Mesothelial cell of epicardium (in vitro differentiated cells): ENCODE measurements at places on chromosomes 2 and 18. TPM values are rescaled to one million over a fixed set of nuclear protein-coding genes. Genes with fewer than 3 reads are reported as not detected.
A peak's percentile ranks its signal among the peaks of the same experiment; 100 is the strongest.

DNA sequence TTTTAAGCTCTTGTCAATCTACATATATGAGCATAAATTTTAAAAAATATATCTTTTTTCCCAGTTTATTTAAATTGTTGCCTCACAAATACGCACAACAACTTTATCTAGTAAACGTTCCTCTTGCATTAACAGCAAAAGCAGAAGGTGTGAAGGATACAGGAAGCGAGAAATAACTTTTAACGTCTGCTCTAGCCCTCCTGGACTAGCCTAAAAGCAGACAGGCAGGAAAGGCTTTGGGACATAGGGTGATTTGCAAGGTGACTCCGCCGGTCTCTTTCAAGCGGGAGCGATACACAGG lies 434 bp upstream of the DUSP19 start:
- no peaks in the 10 kb centered on the region for H3K36me3 ChIP-seq
- peaks cover 7% of the 10 kb centered on the region for H3K4me1 ChIP-seq
- H3K27me3 ChIP-seq, result no peaks in the 10 kb centered on the region
- DNase-seq, result no peak

DNA sequence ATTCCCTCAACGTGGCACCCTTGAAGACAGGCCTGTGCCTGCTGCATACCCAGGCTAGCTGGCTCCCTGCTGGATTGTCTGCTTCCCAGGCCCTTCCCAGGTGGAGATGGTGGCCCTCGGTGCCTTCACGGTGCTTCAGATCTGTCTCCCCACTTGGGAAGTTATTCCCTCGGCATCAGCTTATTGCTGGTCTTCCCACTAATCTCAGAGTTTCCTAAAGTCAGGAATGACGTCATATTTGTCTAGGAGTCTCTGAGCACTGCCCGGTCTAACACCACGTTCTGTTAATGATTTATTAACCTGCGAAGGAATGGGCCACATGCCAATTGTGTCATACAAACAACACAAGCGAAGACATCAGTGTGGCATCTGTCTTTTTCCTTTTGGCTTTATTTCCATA lies 269.8 kb upstream of the ID2 start:
- H3K4me3 ChIP-seq, result no peak overlapping the region
- H3K27ac ChIP-seq, result peak overlapping the region; percentile 44
- peaks cover 24% of the 10 kb centered on the region for H3K4me1 ChIP-seq

GRCh38 chr2:38835015-38835601 lies 40.6 kb downstream of the DHX57 start:
- H3K4me1 ChIP-seq, result no peaks in the 10 kb centered on the region
- H3K36me3 ChIP-seq, result peaks cover 26% of the 10 kb centered on the region
- DNase-seq, result no peak
- no peaks in the 10 kb centered on the region for H3K27me3 ChIP-seq
- no peak overlapping the region for H3K4me3 ChIP-seq
- no peak overlapping the region for H3K27ac ChIP-seq

DNA sequence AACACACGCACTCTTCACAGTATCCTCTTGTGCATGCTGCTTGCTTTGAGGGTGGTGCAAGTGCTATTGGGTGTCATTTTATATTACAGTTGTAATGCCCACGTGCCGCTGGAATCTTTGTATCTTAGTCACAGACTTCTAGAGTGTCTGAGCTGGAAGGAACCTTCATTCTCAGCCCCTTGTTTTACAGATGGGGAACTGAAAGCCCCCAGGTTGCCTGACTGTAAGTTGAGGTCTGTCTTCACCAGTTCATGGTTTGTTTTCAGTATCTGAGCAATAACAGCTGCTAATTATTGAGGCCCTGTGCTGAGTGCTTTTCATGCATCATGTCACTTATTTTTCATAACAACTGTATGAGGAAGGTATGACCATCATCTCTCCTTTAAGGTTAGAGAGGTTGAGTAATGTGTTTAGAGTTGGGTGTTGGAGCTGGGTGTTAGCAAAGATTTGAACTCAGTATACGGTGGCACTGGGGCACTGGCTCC lies 77.0 kb downstream of the PRKCE start:
- no peaks in the 10 kb centered on the region for H3K4me1 ChIP-seq
- H3K27me3 ChIP-seq, result no peaks in the 10 kb centered on the region
- no peaks in the 10 kb centered on the region for H3K36me3 ChIP-seq
- no peak overlapping the region for H3K4me3 ChIP-seq
- no peak for DNase-seq
- no peak overlapping the region for H3K27ac ChIP-seq

CHRNG gene
- 0.11 TPM in 1 of 3 replicates, not detected in the others for total RNA-seq
